ENCODE measurements at places on chromosomes 16 and 17.

DNA sequence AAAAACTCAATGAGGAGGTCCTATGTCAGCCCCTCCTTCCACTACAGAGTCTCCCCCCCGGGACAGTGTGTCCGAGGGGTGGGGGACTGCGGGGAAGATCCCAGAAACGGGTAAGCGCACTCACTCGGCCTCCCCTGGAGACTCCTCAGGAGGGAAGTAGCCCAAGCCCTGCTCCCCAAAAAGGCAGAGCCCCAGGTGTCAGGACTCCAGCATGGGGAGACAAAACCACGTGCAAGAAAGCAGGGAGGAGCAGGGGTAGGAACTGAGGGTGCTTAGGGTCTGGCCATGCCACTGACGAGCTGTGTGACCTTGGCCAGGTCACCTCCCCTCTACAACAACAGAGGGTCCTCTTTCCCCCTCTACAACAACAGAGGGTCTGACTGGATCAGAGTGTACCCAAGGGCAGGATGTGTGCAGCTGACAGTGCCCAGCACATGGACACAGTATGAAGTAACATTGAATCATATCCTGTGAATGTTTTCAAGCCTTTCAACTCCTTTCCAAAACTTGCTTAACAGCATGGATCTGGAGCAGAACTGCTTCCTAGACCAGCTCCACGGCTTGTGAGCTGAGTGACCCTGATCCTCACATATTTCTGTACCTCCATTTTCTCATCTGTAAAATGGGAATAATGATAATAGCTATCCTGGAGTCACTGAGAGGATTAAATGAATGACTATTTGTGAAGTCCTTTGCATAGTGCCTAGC lies 2.1 kb upstream of the NAGS start:
- DNase-seq: no peak

- no peak for DNase-seq
Observed at GRCh38 chr16:80974649-80975376, 31.9 kb downstream of the CMC2 start.

DNA sequence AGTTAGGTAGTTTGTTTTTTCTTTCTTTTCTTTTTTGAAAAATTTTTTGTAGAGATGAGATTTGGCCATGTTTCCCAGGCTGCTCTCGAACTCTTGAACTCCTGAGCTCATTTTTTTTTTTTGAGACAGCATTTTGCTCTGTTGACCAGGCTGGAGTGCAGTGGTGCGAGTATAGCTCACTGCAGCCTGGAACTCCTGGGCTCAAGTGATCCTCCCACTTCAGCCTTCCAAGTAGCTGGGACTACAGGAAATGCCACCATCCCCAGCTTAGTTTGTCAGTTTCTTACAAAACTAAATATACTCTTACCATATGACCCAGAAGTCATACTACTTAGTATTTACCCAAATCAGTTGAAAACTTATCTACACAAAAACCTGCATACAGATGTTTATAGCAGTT lies 14.4 kb upstream of the FBXO47 start:
- no peak for DNase-seq

GRCh38 chr17:74994440-74994839 lies 7.0 kb downstream of the CDR2L start:
- no peak for DNase-seq

GRCh38 chr16:86292942-86293341 lies 217.4 kb upstream of the FOXF1 start:
- DNase-seq: no peak

- DNase-seq: no peak
Observed at GRCh38 chr17:15955793-15956541, 11.0 kb downstream of the ADORA2B start.

- DNase-seq: no peak
Observed at GRCh38 chr17:74690409-74690825, 22.3 kb downstream of the CD300LF start.

GRCh38 chr17:78132084-78132676 lies 1.6 kb downstream of the TMC8 start:
- no peak for DNase-seq

DNA sequence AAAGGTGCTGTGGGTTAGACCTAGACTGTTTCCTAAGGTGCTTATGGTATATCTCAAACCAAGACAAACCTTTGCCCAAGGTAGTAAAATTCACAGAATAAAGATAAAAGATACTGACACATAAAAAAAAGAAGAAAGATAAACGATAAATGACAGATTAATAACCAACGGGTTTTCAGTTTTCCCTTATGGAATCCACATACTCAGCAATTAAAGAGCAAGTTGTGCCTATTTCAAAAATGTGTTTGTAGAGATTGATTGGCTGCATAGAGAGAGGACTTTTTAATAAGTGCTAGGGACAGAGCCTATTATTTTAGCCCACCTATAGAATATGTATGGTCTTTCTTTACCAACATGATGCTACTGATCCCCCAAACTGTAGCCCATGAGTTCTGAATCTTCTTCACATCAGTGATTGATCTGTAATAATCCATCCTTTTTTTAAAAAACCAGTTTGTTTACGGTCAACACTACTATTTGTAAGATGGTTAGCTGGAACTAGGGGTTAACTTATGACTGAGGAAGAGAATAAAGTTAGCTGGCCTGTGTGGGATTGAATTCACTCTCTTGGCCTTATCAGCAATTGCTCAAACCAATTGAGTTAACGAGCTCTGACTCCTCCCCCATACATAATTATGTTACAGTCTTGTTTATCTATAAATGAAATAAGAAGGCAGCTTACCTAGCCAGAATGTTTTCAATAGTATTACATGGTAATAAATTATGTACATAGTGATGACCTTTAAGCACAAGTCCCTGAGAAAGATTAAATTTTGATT lies 53.8 kb downstream of the SNX11 start:
- DNase-seq: no peak

- DNase-seq: no peak
Observed at GRCh38 chr16:19589771-19590302, 34.3 kb downstream of the VPS35L start.

- peak; percentile 79 for DNase-seq
Observed at GRCh38 chr16:54930005-54930868, at the start of gene IRX5. Gene IRX5, plus strand, starts transcription at chr16:54930865. Its CDS starts 334 bp downstream, at chr16:54931199.

GRCh38 chr16:27444470-27444869 lies 42.5 kb downstream of the IL21R start:
- no peak for DNase-seq

DNA sequence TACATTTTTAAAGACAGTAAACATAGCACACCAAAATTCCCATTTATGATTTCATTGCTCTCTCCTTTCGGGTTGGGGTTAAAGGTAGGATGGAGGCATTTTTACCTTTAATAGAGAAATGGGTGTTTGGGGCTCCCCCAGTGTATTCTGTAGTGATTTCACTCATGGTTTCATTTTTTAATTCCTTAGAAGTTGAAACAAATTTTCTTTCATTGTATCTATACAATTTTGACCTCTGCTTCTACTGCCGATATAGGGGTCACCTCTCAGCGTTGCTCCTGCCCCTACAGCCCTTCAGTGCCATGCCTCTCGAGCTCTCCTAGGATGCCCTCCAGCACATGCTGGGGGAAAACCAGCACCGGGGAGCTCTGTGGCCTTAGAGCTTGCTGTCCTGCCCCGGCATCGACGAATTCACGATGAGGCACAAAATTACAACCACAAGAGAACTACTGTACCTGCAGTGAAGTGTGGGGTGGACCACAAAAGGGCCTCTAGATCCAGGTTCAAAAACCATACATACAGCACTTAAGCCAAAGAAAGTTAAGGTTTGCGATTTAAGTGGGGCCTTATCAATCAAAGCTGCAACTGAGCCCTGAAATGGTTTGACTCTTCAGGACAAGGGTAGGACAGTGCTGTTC lies 39.3 kb downstream of the LITAFD start:
- no peak for DNase-seq

GRCh38 chr17:67215991-67216421 lies 29.0 kb downstream of the HELZ start:
- no peak for DNase-seq

DNA sequence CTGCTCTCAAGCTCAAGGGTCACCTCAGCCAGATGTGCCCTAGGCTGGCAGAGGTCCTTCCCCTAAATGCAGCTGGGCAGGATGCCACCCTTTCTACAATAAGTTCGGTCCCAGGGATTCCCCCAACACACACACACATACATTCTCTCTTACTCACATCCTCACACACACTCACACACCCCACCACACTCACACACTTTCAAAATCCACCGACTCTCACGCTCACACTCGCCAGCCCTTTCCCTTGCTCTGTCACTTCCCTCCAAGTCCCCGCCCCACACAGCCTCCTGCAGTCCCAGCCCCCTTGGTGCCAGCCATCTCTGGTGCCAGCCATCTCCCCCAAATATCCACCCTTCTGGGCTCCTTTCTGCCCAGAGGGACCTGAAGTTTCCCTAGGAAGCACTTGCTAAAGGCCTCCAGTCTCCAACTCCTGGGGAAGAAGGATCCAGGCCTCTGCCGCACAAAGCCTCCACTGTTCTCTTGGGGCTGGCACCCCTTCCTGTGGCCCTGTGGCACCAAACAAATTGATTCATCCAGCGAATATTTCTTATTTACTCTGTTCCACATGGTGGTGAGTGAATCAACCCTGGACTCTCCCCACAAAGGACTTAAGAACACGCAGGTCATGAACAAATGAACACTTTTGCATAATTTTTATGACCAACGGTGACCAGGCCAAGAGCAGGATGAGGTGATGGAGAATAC lies 3.8 kb upstream of the USP36 start:
- no peak for DNase-seq

DNA sequence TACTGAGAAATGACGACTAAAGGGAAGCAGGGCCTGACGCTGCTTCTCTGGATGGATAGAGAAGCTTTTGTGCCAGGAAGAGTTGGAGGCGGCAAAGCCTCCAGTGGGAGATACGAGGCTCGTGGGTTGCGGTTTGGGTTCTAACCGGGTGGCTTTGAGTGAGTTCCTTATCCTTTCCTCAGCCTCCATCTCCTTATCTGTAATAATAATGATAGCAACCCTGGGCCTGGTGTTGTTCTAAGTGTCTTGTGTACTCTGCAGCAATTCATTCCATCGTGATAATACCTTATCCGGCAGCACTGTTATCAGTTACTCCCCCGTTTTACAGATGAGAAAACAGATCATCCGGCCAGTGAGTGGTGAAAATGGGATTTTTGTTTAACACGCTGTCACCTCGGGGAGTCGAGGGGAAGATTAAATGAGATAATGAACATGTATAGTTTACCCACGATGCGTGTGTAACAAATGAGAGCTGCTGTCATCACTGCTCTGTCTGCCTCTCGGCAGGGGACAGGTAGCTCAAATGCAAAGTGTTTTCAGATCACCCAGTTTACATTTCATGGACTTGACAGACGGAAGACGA lies 52.0 kb upstream of the LHX1 start:
- no peak for DNase-seq

GRCh38 chr16:27522173-27522707 lies 27.5 kb downstream of the GTF3C1 start:
- no peak for DNase-seq

DNA sequence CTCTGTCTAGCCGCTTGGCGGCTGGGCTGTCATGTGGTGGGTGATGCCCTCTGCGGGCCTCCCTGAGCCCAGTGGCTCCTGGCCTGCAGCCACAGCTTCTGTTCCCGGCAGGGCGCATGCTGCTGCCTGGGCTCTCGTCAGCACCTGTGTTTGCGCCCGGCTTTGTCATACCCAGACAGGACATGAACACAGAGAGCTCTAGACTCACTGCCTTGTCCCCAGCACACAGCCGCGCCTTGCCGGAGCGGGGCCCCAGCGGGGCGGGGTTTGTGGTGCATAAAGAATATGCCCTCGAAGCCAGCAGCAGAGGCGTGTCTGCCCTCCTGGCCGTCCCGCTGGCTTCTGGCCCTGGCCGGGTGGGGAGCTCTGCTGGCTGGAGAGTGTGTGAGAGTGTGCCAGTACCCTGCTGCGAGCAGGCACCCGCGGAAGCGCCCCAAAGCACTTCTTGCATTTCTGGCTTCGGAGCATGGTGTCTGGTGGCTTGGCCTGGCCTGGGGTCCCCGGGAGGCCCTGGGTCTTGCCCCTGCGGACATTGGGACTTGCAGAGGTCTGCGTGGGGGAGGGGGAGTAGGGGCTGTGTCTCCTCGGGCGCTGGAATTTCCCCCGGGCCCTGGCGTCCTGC lies 14.4 kb downstream of the ASPSCR1 start:
- DNase-seq: no peak

DNA sequence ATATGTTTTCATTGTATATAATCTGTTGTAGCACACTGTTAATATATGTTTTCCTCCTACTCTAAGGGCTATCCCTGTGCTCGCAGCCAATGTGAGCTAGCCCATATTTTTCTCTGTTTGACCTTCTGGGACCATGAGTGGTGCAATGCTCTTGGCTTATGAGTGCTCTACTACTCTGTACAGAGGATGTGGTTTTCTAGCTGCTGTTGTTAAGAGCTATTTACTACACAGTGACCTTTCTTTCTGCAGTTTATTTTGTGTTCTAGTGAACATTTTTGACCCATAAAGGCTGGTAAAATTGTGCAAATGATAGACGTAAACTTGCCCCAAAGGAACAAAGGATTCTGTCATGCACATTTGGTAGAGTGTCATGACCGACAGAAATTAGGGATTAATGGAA lies 84.1 kb upstream of the CPHXL start:
- DNase-seq: no peak

GRCh38 chr16:69482410-69482991 lies 58.1 kb downstream of the CYB5B start:
- DNase-seq: peak; percentile 60

DNA sequence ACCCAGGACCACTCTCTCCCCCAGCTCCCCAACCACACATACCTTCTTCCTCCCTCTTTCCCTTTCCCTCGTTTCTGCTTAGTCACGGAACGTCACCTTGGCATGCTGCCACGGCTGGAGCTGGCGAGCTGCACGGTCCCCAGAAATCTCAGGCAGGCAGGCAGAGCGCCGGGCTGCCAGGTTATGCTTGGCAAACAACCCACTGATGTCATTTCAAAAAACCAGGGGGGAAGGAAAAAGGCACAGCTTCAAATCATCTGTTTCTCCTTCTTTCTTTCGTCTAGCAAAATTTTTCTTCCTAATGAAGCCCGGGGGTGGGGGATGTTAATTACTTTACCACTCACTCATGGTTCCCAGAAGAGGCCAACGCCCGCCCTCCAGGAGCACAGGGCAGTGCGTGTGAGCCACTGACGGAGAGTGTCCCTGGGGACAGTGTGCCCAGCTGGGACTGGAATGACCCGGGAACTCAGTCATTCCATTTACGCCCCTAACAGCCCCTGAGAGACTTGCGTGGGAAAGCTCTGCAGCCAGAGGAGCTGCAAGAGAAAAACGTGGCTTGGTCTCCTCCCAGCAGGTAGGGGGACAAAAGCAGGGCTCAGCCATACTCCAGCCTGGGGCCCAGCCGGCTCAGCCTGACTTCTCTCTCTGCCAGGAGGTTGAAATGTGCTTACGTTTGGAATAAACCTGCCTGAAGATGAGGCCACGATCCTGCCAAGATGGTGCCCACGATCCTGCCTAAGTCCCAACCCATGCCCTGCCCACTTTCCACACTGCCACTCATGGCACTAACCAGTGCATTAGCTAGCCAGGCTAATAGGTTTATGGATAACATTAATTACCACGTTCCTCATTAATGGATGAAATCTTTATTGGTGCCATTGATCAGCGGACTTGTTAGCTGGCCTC lies 198.9 kb downstream of the ZFHX3 start:
- DNase-seq: peak; percentile 89

GRCh38 chr17:41065829-41066624 lies at the start of gene KRTAP2-4:
Gene KRTAP2-4, minus strand, starts transcription at chr17:41065879. Its CDS starts 34 bp downstream, at chr17:41065845.
- DNase-seq: no peak

- no peak for DNase-seq
Observed at GRCh38 chr17:2562162-2562858, 31.1 kb upstream of the PAFAH1B1 start.

- no peak for DNase-seq
Observed at GRCh38 chr17:78414178-78415162, 36.0 kb downstream of the PGS1 start.

GRCh38 chr17:73410586-73411312 lies 98.9 kb upstream of the CDC42EP4 start:
- no peak for DNase-seq
